Stimulated activated CD8-positive, alpha-beta memory T cell treated with anti-CD3 and anti-CD28 coated beads, Interleukin-4, amount 100 ng/mL, for 24 hours (primary cell): ENCODE measurements at places on chromosomes 2 and 18.

DNA sequence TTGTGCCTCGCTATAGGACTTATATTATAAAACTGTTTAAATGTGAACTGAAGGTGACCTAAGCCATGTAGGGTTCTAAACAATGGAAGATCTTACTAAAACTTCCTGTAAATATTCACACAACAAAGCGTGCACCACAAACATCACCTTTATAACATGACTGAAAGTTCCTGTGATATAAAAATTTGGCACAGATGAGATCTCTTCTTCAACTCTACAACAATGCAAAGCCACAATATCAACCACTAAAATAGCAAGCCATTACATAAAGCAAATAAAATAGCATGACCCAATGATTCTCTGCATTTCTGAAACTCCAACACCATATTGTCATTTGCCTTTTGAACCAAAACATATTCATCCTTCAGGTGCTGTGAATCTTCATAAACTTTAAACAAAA is 3.5 kb downstream of the YES1 start:
- no peak for DNase-seq

GRCh38 chr2:26423750-26424149 is 22.0 kb downstream of the DRC1 start:
- DNase-seq, result no peak

DNA sequence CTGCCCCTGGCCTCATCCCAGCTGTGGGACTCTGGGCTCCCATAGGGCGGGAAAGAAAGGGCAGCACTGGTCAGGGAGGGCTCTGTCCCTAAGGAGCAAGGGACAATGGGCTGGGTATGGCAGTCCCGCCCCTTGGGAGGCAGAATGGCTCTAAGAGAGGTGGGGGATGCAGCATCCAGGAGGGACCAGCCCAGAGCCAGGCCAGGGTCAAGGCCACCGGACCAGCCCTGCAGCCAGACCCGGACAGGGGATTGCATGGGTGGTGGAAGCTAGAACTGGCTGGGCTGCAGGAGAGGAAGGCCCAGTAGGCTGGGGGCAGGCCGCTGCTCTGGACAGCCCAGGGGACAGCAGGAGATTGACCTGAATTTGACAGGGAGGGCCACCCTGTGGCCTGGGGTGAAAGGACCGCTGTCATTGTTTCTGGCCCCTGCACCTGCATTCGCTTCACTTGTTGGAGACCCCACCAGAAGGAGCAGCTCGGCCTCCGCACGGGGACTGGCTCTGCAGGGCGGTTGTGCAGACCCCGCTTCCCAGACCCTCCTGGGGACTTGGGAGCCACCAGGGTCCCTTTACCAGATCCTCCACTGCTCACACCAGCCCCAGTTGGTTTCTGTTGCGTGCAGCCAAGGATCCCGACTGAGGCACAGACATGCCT is 14.6 kb downstream of the RAMP1 start:
- DNase-seq, result no peak

- no peak for DNase-seq
Observed at GRCh38 chr2:68374184-68374583, 9.1 kb downstream of the PLEK start.

DNA sequence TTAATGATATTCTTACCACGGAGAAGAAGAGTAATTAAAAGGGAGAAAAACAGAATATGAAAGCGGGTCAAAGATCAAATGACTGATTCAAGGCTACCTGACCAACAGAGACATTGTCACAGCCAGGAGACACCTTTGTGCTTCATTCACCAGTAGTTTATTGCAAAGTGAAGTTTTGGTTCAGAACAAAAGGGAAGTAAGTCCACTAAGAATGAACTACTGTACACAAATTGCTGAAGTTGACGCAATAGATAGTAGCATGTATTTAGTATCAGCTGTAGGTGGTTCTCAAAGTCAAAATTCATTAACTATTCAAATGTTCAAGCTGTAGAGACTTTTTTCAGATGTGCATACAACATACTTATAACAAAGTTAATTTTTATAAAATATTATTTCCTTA is 64.7 kb upstream of the COX7A2L start:
- DNase-seq, result no peak

- no peak for DNase-seq
Observed at GRCh38 chr2:105881286-105882136, 136.8 kb downstream of the NCK2 start.

- no peak for DNase-seq
Observed at GRCh38 chr2:168986398-168986943, 44.7 kb downstream of the ABCB11 start.

GRCh38 chr18:48460929-48461583 is 51.9 kb upstream of the ZBTB7C start:
- no peak for DNase-seq

GRCh38 chr18:10670856-10671255 is 145.0 kb downstream of the NAPG start:
- DNase-seq, result no peak

- DNase-seq, result peak; percentile 42
Observed at GRCh38 chr2:37585982-37586621, 85.3 kb downstream of the CDC42EP3 start.

- no peak for DNase-seq
Observed at GRCh38 chr2:195575879-195576401, 81.1 kb upstream of the SLC39A10 start.

DNA sequence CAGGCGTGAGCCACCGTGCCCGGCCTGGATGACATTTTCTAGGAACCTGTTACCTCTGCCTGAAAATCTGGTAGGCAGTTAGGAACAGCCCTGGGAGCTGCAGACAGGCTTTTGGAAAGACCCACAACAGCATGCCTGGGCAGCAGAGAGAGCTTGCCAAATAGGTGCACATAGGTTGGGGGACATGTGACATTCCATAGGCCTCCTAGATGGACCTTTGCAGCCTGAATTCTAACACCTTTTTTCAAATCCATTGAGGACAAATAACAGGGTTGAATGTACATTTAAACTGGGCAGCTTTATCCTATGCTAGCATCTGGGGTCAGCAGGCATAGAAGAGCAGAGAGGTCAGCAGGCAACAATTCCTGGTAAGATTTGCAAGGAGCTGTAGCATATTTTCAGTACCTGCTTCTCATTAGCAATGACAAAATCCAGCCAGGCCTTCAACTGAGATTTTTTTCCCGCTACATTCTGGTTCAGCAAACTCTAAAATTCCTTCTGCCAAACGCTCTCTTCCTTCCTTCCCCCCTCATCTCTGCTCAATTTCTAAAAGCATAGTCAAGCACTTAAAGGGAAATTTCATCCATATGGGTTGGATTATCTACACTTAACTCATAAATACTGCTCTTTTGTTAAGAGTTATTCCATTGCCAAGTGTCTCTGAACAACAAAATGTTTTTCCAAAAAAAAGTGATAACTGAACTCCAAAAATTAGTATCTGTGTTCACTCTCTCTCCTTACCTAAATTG is 75.2 kb downstream of the SOWAHC start:
- DNase-seq, result no peak

GRCh38 chr2:207045531-207045930 is 106.2 kb downstream of the CPO start:
- DNase-seq, result no peak

GRCh38 chr2:2899826-2900225 is 477.8 kb downstream of the EIPR1 start:
- no peak for DNase-seq

GRCh38 chr2:238082151-238082550 is 18.0 kb upstream of the ESPNL start:
- no peak for DNase-seq

DNA sequence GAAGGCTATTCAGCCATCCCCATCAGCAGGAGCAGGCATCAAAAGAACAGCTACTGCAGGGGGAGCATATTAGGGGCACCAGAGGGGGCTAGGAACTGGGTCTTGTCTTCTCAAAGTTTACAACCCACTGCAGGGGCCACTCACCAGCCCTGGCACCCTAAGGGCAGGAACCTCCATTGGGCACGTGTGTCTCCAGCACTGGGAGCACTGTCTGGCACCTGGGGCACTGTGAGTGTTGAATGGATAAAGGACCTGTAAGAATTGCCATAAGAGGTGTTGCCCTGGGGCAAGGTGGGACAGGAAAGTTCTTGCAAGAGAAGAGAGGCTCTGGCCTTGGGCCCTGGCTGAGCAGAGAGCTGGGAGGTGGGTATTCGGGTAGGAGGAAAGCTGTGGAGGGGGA is 1.4 kb upstream of the STEAP3 start:
- no peak for DNase-seq

DNA sequence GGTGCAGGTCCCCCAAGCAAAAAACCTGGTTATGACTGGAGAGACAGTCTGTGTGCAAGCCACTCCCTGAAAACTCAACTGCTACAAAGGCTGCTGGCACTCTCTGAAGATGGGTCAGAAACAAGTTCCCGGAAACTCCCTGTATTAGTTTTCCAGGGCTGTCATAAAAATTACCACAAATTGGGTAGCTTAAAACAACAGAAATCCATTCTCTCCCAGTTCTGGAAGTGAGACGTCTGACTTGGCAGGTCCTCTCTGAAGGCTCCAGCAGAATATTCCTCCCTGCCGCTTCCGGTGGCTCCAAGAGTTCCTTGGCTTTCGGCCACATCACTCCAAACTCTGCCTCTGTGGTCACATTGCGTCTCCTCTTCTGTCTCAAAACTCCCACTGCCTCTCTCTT is 30.1 kb upstream of the SERPINE2 start:
- no peak for DNase-seq

GRCh38 chr18:14941792-14942191 is 193.8 kb downstream of the ANKRD30B start:
- DNase-seq, result no peak

DNA sequence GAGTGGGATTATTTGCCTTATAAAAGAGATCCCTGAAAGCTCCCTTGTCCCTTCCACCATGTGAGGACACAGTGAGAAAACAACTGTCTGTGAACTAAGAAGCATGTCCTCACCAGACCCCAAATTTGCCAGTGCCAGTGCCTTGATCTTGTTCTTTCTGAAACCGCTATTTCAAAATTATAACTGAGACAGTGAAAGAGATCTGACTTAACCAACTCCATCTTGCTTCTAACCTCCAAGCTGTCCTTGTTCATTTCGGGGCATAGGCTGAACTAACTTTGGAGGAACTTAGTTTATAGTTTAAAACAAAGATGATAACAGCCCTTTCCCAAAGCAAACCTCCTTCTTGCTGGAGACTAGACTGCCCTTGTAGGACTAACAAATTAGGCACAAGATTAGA is 563.9 kb downstream of the ADCYAP1 start:
- no peak for DNase-seq

- DNase-seq, result peak; percentile 18
Observed at GRCh38 chr2:233419602-233420391, 65.5 kb downstream of the DGKD start.

DNA sequence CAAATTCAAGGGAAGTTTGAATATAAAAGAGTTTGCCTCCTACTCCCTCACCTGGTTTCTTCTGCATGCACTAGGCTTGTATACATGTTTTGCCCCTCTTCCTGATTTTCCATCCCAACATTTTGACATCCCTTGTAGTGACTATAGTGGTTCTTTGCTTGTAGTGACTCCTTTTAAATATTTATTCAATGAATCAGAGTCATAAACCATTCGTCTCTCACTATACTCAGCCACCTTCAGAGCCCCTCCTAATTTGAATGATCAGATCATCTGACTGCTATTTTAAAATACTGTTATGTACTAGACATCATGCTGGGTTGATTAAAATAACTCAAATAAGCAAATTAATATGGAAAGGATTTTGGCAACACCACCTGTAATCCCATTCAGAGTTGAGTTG is 492.1 kb upstream of the PIK3C3 start:
- no peak for DNase-seq

DNA sequence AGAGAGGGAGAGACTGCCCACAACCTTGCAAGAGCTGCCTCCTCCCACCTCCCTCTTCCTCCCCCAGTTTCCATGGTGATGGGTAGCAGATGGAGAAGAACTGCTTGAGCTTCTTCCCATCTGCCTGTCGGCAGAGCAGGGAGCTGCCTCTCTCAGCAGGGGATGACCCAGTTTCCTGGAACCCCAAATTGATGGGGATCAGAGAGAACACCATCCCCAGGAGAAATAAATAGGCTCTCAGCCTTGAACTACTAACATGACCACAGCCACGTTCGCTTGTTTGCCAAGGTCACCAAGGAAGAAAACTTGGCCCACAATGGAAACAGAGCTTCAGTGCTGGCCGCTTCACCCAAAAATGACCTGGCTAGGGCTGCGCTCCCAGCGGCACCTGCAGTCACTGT is 82.2 kb downstream of the ADD2 start:
- DNase-seq, result no peak

GRCh38 chr2:61044636-61045035 is 21.0 kb upstream of the SANBR start:
- DNase-seq, result no peak

DNA sequence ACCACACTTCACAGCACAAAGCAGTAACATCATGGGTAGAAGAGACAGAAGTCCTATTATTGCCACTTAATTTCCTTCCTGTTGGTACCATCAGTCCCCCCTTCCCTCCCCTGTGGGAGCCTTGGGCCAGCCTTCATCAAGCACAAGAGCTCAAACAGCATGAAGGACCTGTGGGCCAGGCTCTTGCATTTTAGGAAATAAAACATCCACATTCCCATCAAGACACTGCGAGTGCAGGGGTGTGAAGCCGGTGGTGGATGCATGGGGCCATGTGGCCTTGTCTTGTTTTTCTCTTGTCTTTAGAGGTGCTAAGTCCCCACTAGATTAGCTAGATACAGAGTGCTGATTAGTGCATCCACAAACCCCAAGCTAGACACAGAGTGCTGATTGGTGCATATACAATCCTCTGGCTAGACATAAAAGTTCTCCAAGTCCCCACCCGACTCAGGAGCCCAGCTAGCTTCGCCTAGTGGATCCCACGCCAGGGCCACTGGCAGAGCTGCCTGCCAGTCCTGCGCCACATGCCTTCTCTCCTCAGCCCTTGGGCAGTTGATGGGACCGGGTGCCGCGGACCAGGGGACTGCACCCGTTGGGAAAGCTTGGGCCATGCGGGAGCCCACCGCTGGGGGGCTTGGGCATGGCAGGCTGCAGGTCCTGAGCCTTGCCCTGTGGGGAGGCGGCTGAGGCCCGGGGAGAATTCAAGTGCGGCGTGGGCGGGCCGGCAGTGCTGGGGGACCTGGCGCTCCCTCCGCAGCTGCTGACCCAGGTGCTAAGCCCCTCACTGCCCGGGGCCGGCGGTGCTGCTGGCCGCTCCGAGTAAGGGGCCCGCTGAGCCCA is 14.7 kb upstream of the PXDN start:
- DNase-seq, result no peak

- no peak for DNase-seq
Observed at GRCh38 chr2:144747571-144747970, 227.7 kb upstream of the ZEB2 start.

GRCh38 chr18:32383050-32383819 is 87.4 kb downstream of the GAREM1 start:
- no peak for DNase-seq

DNA sequence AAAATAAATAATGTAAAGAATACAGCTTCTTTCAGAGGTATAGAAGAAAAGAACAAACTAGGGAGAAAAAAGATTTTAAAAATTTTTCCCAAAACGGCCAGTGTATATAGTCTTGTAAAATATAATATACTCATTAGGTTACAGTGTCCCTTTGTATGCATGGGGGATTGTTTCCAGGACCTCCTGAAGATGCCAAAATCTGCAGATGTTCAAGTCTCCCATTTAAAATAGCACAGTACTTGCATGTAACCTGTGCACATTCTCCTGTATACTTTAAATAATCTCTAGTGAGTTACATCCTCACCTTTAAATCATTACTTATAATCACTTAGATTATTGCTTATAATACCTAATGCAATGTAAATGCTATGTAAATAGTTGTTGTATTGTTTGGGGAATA is 80.6 kb upstream of the LRRTM4 start:
- no peak for DNase-seq
